Stimulated activated CD4-positive, alpha-beta T cell treated with anti-CD3 and anti-CD28 coated beads, Interleukin-1b, Interleukin-23, amount 100 ng/mL, for 1 hour (primary cell): ENCODE measurements at places on chromosomes 3 and 15.

DNA sequence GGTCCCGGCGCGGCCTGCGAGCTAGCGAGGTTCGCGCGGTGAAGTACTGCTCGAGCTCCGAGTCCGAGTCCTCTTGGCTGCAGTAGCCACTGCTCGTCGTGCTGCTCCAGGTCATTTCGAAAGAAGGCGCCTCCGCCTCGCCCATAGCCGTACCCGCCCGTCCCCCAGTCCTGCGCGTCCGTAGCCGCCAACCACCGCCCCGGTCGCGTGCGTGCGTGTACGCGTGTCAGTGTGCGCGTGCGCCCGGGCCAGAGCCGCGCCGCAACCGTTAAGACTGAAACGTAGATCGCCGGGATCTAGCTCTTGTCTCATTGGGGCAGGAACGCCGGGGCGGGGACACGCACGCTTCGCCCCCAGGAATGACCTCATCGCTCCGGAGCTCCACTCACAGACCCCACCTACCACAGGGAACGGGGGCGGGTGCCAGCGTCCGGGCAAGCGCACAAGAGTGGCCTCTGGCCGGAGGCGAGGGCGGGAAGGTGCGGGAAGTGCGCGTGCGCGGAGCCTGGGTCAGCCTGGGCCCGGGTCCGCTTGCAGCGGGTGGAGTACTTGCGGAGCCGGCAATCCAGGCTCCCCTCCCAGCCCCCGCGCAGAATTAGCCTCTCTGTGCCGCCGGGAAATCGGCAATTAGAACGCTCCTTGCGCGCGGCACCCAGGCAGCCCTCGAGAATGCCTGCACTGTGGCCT is 3.3 kb downstream of the RASSF1 start:
- peak; percentile 84 for DNase-seq

DNA sequence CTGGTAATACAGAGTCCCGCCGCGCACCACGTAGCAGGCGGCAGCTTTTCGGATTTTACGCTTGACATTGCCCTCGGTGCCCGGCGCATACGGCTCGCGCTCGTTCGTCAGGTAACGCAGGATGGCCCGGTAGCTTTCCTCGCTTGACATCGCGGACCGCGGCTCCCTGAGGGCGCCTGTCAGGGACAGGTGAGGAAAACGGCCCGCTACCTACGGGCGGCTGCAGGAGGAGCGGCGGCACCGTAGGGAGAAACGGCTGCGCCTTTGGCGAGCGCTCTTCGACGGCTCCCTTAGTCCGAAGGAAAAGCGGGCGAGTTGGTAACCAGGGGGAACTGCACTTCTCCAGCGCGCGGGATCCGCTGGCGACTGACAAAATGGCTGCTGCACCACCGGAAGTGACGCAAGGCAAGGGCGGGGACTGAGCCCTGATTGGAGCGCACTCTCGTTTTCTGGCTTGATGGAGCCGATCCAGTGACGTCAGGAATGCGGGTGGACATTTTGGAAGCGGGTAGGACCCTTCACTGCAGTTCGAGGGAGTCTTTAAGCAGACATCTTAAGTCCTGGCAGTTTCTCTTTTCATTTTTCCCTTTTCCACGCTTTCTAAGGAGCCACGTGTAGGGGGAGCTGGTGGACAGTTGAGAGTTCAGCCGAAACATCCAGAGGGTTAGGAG is at the start of gene ZBTB11:
ZBTB11 (minus strand) TSS at position 368 of the 671 bp plus-strand sequence; CDS start at position 150, 218 bp downstream.
- DNase-seq, result peak; percentile 97

DNA sequence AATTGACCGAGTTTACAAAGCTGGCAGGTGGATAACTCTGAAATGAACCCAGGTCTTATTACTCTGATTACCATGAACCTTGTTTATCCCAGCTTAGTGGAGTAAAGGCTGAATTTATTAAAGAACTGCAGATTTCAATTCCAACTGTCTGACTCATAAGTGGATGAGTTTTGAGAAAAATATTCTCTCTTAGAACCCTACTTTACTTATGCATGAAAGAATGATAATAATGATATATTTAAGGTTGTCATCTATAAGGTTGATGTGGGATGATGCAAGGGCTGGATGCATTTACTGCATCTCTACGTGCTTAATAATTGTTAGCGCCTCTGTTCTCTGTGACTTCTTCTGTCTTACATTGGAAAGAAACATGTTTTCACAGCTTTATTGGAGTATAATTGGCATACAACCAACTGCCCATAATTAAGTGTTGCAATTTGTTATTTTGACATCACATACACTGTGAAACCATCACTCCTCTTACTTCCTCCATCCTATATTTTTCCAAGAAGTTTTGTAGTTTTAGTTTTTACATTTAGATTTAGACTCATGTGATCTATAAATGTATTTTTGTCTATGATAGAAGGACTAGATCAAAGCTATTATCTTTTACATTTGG is 771.2 kb upstream of the ARRDC4 start:
- DNase-seq, result no peak

- DNase-seq, result no peak
Observed at GRCh38 chr3:140384028-140384771, 293.7 kb upstream of the TRIM42 start.

DNA sequence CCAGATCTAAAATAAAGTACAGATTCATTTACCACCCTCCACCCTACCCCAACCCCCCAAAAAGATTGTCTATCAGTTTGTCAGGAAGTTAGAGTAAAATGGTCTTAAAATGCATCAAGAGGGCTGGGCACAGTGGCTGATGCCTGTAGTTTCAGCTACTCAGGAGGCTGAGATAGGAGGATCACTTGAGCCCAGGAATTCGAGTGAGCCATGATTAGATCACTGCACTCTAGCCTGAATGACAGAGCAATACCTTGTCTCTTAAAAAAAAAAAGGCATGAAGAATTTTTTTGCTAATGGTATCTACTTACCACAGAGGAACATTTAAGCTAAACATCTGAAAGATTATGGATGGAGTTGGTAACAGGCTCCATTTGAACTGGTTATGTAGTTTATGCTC is 71.0 kb downstream of the RBM6 start:
- DNase-seq, result no peak

- DNase-seq, result no peak
Observed at GRCh38 chr3:12423131-12423530, 61.1 kb upstream of the TSEN2 start.

DNA sequence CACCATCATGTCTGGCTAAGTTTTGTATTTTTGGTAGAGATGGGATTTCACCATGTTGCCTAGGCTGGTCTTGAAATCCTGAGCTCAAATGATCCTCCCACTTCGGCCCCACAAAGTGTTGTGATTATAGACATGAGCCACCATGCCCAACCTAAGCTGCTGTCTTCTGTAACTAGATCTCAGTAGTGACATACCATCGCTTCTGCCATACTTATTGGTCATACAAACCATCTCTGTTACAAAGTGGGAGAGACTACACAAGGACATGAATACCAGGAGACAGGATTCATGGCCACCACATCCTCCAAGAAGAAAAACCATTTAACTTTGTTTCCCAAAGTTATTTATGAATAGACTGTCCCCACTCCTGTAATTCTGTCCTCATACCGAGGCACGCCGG is 81.3 kb downstream of the SMAD6 start:
- no peak for DNase-seq

DNA sequence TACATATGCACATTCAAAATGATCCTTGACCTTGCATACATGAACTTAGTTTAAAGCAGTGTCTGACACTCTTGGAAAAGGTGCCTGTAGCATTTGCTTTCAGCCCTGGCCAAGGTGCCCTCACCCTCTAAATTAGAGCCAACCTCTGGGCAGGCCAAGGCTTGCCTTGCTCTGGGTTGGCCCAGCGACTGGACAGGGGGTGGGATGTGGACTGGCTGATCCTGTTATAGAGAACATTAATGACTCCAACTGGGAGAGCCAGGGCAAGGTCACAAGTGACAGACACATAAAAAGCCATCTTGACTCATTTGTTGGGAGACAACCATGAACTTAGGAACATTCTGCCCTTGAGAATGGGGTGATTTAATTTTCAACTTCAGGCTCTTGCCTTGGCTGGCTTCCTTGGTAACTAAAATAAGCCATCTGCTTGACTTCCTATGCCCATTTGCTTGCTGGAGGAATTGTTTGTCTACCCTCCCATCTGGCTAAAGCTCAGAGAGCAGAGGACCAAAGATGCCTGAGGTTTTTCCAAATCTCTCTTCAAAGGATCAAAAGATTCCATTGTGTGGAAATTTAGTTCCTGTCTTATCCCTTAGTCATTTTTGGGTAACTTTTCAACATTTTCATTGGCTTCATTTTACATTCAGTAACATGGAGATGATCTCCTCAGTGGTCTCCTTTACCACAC is 403.7 kb downstream of the SOX2 start:
- DNase-seq, result no peak

DNA sequence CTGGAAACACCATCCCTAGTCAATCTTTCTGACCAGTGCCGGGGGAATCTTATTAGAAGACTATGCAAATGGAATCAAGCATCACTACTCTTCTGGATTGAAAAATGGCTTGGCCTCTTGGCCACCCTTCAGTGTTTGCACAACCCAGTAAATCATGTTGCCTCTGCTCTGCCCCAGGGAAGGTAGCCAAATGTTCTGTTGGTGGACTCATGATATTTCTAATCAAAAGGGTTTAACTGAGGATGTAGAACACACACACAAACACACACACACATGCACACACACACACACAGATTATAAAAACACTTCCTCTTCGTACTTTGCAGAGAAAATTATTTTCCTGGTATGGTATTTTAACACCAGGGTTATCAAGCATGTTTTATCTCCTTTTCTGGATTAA is 7.9 kb downstream of the RBP2 start:
- no peak for DNase-seq

GRCh38 chr3:151306168-151306810 is 10.3 kb downstream of the GPR87 start:
- DNase-seq, result no peak

DNA sequence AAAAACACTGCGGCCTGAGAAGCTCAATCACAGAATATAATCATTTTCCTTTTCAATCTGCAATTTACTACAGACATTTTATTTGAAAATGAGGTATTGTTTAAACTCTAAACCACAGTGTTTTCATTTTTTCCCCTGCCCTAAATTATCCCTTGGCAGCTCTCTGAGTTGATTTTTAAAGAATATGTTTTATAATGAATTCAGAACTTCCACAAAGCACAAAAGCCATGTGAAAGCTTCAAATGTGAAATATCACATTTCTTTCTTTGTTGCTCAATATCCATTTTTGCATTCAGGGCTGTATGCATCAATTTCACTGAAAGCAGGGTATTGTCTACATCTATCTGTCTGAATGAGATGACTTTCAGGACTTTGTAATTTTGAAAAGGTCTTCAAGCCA is 813.6 kb upstream of the ALCAM start:
- no peak for DNase-seq

- no peak for DNase-seq
Observed at GRCh38 chr3:126858887-126859286, 124.0 kb upstream of the PLXNA1 start.

DNA sequence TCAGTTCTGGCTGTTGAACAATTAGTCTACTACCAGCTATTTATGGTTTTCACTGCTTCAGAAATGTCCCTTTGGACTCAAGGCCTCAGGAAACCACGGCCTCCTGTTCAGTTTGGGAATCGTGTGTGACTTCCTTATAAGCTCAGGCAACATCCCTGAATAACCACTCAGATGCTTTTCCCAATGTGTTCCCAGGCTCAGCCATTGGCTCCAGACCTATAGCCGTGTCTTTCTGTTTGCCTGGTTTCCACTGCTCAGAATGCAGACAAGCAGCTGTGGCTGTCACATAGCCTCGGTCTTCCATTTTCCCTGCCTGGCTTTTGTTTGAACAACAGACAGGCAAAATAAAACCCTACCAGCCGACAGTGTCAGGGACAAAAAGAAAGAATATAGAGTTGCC is 63.2 kb upstream of the ATP2B2 start:
- no peak for DNase-seq

- DNase-seq, result no peak
Observed at GRCh38 chr15:58566029-58566428, 134.2 kb downstream of the LIPC start.

DNA sequence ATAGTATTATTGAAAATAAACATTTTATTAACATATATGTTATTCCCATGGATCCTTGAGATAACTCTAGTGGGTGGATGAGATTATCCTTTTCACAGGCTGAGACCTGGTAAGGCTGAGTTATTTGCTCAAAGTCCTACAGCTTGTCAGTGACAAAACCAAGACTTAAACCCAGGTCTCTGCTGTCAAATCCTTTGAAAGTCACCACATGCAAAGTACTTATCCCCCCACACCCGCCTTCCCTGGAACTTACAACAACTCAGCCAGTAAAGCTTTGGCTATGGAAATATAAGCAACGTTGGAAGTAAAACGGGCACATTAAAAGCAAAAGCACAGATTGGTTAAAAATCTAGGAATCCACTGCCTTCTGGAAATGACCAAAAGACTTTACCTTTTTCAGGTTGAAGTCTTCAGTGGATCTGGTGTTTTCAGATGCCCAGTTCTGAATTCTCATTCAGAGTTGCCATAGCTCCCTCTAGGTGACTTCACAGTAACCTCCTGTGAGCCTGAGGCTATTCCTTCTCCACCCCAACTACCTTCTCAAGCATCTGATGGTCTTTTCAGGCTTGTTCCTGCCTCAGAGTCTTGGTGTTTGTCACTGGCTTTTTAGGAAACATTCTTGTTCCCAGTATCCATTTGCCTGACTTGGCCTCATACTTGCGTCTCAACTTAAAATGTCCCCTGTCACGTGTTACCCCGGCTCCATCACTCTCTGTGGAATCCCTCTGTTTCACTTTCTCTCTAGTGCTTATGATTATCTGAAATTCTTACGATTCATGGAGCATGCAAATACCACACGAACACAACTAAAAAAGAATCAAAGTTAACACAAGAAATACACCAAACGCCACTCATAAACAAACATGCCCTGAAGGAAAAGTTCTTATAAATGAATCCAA is 131.2 kb downstream of the MAGI1 start:
- no peak for DNase-seq

DNA sequence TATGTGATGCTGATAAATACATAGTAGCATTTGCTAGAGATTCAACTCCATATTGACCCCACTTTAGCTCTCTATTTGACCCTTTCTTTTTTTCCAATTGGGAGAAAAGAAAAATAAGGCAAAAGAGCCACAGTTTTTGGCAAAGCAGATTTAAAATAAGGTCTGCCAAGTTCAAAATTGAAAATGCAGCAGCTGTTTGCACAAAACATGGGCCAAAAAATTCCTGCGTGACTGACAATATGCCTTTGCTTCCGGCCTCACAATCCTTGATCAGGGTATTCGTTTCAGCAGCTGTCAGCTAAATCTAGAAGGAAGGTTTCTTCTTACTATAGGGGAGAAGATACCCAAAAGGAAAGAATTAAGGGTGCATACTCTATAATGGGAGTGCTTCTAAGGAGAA is 563.5 kb upstream of the CCDC54 start:
- no peak for DNase-seq

DNA sequence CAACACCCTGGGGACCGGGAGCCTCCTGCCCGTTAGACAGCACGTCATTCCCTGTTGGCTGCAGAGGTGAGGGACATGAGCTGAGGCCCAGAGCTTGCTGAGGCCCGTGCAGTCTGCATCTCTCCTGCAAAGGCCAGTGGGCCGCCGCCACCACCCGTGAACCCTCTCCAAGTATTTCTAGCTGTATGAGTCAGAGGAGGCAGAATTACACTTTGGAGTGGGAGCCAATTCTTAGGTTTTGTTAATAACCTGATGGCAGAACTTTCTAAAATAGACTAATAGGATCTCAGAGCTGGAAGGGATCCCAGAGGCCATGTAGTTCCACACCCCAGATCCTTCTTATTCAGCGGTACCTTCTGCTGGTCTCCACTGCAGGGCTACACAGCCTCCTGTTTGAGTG is 335.2 kb upstream of the CTDSPL start:
- no peak for DNase-seq

- DNase-seq, result no peak
Observed at GRCh38 chr3:129827765-129828164, 65.7 kb downstream of the TMCC1 start.

- DNase-seq, result no peak
Observed at GRCh38 chr15:92625251-92625980, 30.2 kb downstream of the FAM174B start.
